Stimulated activated CD8-positive, alpha-beta memory T cell treated with anti-CD3 and anti-CD28 coated beads, Interleukin-2, amount 100 ng/mL, for 48 hours (primary cell): ENCODE measurements at places on chromosomes 6 and 20.

DNA sequence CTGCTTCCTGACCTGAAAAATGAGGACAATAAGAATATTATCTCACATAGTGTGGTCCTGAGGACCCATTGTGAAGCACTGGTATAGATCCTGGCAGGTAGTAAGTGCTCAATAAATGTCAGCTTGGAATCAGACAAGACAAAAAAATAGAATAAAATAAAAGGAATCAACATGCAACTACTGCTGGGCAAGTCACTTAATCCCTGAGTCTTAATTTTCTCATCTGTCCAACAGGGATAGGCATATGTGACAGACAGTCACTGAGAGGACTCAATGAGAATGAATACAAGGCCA is 38.0 kb upstream of the PIM1 start:
- no peak for DNase-seq

GRCh38 chr6:167569041-167569805 is 244.3 kb downstream of the TTLL2 start:
- DNase-seq: no peak

- DNase-seq: no peak
Measured at GRCh38 chr6:134065706-134066105, 13.3 kb upstream of the SLC2A12 start.

DNA sequence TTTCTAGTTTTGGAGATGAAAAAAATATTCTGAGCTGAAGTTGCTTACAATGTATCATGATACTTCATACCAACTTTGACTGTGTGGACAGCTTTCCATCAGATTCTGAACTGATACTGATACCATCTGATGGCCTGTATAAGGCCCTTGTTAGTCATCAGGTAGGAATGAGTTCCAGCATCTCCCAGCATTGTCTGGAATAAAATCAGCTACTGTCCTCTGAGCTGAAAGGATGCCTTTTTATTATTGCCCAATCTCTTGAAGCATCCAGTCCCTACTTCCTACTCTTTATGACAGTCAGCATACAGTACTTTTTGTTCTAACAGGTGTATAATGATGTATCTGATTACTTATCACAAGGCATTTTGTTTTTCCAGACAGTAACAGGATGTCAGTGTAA is 70.6 kb upstream of the EYA4 start:
- no peak for DNase-seq

GRCh38 chr6:5178806-5179205 is 81.9 kb downstream of the LYRM4 start:
- no peak for DNase-seq

GRCh38 chr6:67362976-67363375 is 1272.1 kb upstream of the ADGRB3 start:
- no peak for DNase-seq
